ENCODE measurements at places on chromosomes 1 and 21.

- DNase-seq = no peak
Measured at GRCh38 chr1:209823143-209824041, 4.4 kb upstream of the UTP25 start.

GRCh38 chr1:55418208-55419000 lies 203.2 kb upstream of the USP24 start:
- DNase-seq = no peak

- peak; percentile 94 for DNase-seq
Measured at GRCh38 chr1:24925082-24925779, 4.8 kb downstream of the RUNX3 start.

DNA sequence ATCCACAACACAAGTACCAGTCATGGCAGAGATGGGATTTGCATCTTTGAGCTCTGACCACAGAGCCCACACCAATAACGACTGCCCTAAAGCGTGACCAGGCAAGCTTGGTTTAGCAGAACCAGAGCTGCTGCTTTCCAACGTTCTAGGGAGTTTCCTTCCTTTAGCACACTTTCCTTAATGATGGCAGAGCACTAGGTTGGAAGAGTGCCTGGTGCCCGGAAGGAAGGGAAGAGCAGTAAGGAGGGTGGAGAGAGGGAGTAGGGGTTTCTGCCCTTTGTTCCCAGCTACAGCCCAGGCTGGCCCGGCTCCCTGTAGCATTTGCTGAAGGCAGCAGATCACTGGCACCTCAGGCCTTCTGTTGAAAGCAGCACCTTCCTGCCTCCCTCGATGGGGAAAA lies 6.1 kb upstream of the EVA1C start:
- no peak for DNase-seq

DNA sequence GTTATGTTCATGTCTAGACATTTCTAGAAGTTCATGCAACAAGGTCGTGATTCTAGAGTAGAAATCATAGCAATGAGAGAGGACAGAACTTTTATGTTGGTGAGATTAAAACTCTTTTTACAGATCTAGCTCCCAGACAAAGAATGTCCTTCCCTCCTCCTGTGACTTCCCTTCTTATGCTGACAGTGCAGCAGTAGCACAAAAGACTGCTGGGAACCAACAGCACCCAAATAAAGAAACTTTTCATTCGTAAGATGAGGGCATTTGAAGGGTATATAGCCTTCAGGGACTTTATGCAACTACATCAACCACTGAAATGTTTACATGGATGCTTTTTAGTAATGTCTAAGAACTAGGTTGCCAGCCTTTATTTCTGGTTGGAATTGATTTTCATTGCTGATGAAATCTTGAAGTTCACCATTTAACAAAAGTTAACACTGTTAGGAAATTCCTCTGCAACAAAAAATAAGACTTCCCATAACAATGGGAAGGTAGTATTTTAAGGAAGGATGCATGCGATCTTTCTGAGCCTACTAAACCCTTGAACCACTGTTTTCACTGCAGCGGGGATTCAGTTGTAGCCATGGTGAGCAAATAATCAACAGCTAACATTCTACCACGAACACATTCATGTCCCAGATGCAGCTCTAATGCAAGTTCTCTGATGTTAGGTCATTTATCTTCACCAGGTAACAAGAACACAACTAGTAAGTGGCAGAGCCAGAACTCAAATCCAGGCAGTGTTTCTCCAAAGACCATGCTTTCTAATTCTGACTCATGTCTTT lies 672.8 kb downstream of the PTPRC start:
- no peak for DNase-seq

GRCh38 chr1:154151311-154151710 lies 3.6 kb downstream of the NUP210L start:
- DNase-seq = no peak

DNA sequence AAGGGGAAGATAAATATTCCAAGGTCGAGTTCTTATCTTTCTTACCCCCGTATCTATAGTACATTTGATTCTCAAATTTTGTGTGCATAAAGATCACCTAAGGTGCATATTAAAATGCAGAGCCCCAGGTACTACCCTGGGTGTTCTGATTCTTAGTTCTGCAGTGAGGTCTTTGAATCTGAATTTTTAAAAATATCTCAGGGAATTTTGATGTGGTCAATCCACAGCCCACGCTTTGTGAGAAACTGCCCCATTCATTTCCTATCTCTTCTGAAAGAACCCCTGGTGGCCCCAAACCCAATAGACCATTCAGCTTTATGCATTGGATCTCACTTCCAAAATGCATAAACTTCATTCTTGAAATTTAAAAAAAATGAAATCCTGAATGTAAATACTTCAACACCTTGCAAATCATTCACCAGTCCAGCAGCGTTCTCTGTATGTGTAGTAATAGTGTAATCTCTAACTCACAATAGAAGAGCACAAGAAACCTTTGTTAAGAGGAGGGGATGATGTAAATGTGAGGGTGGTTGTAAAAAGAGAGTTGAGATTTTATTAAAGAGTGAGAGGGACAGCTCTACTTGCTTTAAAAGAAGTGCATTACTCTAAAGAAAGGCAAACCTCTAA lies 108.8 kb upstream of the ZP4 start:
- no peak for DNase-seq

DNA sequence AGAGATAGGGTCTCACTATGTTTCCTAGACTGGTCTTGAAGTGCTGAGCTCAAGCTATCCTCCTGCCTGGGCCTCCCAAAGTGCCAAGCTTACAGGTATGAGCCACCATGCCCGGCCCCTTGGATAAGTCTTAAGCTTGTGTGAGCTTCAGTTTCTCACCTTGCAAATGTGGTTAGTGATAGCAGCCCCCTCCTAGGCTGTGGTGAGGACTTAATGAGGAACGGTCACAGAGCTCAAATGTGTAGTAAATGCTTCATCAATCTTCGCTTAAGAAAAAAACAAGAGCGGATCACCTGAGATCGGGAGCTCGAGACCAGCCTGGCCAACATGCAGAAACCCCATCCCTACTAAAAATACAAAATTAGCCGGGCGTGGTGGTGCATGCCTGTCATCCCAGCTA lies 3.0 kb downstream of the CNR2 start:
- no peak for DNase-seq

DNA sequence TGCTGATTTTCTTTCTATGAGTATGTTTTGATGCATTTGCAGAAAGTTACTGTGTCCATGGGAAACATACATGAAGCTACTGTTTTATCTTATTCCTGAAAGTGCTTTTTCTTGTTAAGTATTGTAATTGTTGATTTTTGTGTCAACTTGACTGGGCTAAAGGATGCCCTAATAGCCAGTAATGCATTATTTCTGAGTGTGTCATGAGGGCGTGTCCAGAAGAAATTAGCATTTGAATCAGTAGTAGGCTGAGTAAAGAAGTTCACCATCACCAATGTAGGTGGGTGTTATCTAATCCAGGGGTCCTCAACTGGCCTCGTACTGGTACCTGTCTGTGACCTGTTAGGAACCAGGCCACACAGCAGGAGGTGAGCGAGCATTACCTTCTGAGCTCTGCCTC lies 760.2 kb downstream of the PLA2G4A start:
- no peak for DNase-seq
